ENCODE measurements at places on chromosomes 3 and 15. TPM values are rescaled to one million over a fixed set of nuclear protein-coding genes. Genes with fewer than 3 reads are reported as not detected.

ACP3 gene
- total RNA-seq: 0.86 TPM

CHRFAM7A gene
- not detected for total RNA-seq

TXNRD3 gene
- 5.0 TPM for total RNA-seq

HRH1 gene
- total RNA-seq: 1.3 TPM

TUSC7 gene
- total RNA-seq: not detected

MESP2 gene
- not detected for total RNA-seq

CLDN11 gene
- 3.0 TPM for total RNA-seq

MOBP gene
- total RNA-seq: not detected

RPUSD3 gene
- 47.5 TPM for total RNA-seq

NOP10 gene
- 123 TPM for total RNA-seq

SLC25A20 gene
- total RNA-seq: 47.6 TPM

DAZL gene
- not detected for total RNA-seq

AADACL2 gene
- total RNA-seq: not detected

ZBTB11 gene
- total RNA-seq: 12.6 TPM

ISL2 gene
- total RNA-seq: not detected

WNT5A gene
- 2.8 TPM for total RNA-seq

CD200 gene
- total RNA-seq: 1.2 TPM

EIF4E3 gene
- 48.6 TPM for total RNA-seq

ALDH1L1 gene
- total RNA-seq: 121 TPM

ZNF717 gene
- 4.3 TPM for total RNA-seq

APH1B gene
- 7.0 TPM for total RNA-seq

SI gene
- not detected for total RNA-seq

MUC20 gene
- total RNA-seq: 1.4 TPM

CSPG5 gene
- total RNA-seq: 1.1 TPM

SOX14 gene
- total RNA-seq: not detected

GOLGA8H gene
- 0.73 TPM for total RNA-seq

NANOGP8 gene
- total RNA-seq: not detected

RMDN3 gene
- 19.1 TPM for total RNA-seq

GOLGA8S gene
- total RNA-seq: not detected

BFSP2 gene
- not detected for total RNA-seq

CSPG4 gene
- 49.5 TPM for total RNA-seq

GPR156 gene
- total RNA-seq: not detected

ADGRG7 gene
- not detected for total RNA-seq

SEMA5B gene
- total RNA-seq: 0.08 TPM

CASR gene
- total RNA-seq: not detected

TAGLN3 gene
- not detected for total RNA-seq

TIMP4 gene
- total RNA-seq: 1.3 TPM

CPNE9 gene
- total RNA-seq: not detected

TRH gene
- total RNA-seq: not detected

GOLGA8T gene
- 0.15 TPM for total RNA-seq

CLSTN2 gene
- 2.3 TPM for total RNA-seq

IL17RB gene
- 0.97 TPM for total RNA-seq

ISG20 gene
- total RNA-seq: 5.0 TPM

MAN2C1 gene
- total RNA-seq: 99.8 TPM

PLA2G4B gene
- total RNA-seq: 1.3 TPM

CCNB2 gene
- 0.18 TPM for total RNA-seq

EPHA3 gene
- total RNA-seq: 1.5 TPM

LRRC31 gene
- not detected for total RNA-seq

MST1 gene
- 7.0 TPM for total RNA-seq

PTH1R gene
- total RNA-seq: 5.9 TPM

SV2B gene
- 3.9 TPM for total RNA-seq

TRIM71 gene
- not detected for total RNA-seq

PTX3 gene
- total RNA-seq: 15.4 TPM

ST3GAL6 gene
- 8.7 TPM for total RNA-seq

DMXL2 gene
- total RNA-seq: 2.0 TPM

KIF15 gene
- 0.44 TPM for total RNA-seq

PLD1 gene
- total RNA-seq: 3.0 TPM

GOLGA8Q gene
- 1.5 TPM for total RNA-seq
